ENCODE measurements at places on chromosomes 1 and 21. TPM values are rescaled to one million over a fixed set of nuclear protein-coding genes. Genes with fewer than 3 reads are reported as not detected.

DNA sequence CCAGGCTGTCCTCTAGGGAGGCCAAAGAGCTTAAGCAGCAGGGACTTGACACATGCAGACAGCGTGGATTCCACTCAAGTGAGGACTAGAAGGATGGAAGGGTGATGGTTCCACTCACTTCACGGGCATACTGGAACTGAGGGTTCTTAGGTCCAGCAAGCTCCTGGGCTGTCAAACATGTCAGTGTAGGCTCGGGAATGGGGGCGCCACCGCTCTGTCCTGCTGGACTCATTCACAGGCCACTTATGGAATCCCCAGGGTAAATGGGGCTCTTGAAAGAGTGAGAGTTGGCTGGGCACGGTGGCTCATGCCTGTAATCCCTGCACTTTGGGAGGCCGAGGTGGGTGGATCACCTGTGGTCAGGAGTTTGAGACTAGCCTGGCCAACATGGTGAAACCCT is 27.7 kb upstream of the CSF3R start:
- no peaks in the 10 kb centered on the region for H3K36me3 ChIP-seq
- H3K4me1 ChIP-seq: peaks cover 14% of the 10 kb centered on the region
- DNase-seq: no peak
- H3K27me3 ChIP-seq: peaks cover 6% of the 10 kb centered on the region
- no peak overlapping the region for H3K4me3 ChIP-seq

DNA sequence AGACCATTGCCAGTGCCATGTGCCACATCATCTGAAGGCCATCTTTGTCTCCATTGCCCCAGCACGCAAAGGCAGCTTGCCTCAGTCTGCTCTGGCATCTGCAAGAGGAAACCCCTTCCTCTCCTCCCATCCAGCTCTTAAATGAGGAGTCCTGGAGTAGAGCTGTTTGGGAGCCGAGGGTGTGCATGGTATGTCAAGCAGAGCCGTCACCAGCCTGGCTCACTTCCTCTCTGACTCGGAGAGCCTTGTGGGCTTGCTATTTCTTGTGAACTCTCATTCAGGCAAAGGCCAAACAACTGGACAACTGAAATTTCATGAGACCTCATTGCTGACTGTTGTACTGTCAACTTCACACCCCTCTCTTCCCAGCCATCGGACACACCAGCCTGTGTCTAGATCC is 143.9 kb downstream of the SIPA1L2 start:
- H3K4me1 ChIP-seq: no peaks in the 10 kb centered on the region
- H3K27ac ChIP-seq: no peak overlapping the region
- no peak overlapping the region for H3K4me3 ChIP-seq
- no peaks in the 10 kb centered on the region for H3K36me3 ChIP-seq
- DNase-seq: no peak
- no peaks in the 10 kb centered on the region for H3K27me3 ChIP-seq

- H3K4me1 ChIP-seq: peaks cover 28% of the 10 kb centered on the region
- no peak overlapping the region for H3K4me3 ChIP-seq
- peak; percentile 41 for DNase-seq
- no peaks in the 10 kb centered on the region for H3K36me3 ChIP-seq
Observed at GRCh38 chr1:21909787-21910503, 27.2 kb downstream of the HSPG2 start.

DNA sequence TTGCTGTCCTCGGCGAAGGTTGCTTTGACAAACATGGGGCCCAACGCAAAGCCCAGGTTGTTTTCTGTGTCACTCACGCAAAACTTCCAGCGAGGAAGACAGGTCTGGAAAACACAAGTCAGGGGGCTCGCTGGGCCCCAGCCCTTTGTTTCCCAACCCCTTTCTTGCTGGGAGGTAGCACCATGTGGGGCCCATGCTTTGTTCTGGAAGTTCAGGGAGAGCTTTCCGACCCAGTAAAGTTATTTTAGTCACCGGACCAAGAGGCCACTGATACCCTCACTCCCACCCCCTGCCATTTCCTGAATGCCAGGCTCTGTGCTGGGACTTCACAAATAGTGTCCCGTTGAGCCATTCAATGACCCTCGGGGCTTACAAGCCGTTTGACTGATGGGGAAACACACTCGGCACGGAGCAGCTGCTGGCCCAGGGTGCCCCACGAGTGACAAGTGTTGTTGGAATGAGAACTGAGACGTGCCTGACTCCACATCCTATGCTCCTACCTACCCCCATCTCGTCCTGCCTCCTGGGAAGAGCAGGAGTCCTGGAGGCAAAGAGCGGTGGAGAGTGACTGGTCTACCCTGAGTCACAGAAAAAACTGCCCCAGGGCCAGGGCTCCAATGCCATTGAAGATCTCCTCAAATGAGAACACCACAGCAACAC is 52.0 kb downstream of the ECE1 start:
- H3K27me3 ChIP-seq: no peaks in the 10 kb centered on the region
- H3K4me3 ChIP-seq: no peak overlapping the region
- DNase-seq: no peak
- no peak overlapping the region for H3K27ac ChIP-seq
- H3K36me3 ChIP-seq: peaks cover 52% of the 10 kb centered on the region
- H3K4me1 ChIP-seq: no peaks in the 10 kb centered on the region

- H3K36me3 ChIP-seq: no peaks in the 10 kb centered on the region
- no peak overlapping the region for H3K27ac ChIP-seq
- H3K4me1 ChIP-seq: no peaks in the 10 kb centered on the region
- no peak for DNase-seq
Observed at GRCh38 chr21:18460979-18461378, 57.4 kb upstream of the TMPRSS15 start.

DNA sequence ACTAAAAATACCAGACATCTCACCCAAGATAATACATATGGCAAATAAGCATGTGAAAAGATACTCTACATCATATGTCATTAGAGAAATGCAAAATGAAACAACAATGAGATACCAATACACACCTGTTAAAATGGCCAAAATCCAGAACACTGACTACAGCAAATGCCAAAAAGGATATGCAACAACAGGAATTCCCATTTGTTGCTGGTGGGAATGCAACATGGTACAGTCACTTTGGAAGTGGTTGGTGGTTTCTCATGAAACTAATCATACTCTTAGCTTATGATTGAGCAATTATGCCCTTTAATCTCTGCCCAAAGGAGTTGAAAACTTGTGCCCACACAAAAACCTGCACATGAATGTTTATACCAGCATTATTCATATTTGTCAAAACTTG is 6.4 kb upstream of the RGS2 start:
- H3K4me1 ChIP-seq: peaks cover 8% of the 10 kb centered on the region
- H3K4me3 ChIP-seq: no peak overlapping the region
- H3K27me3 ChIP-seq: peaks cover 7% of the 10 kb centered on the region
- H3K36me3 ChIP-seq: no peaks in the 10 kb centered on the region

GRCh38 chr21:44724926-44725325 is 13.6 kb upstream of the TSPEAR start:
- no peak for DNase-seq
- peaks cover 10% of the 10 kb centered on the region for H3K4me1 ChIP-seq
- peaks cover 3% of the 10 kb centered on the region for H3K36me3 ChIP-seq
- H3K4me3 ChIP-seq: no peak overlapping the region
- no peak overlapping the region for H3K27ac ChIP-seq
- peaks cover 36% of the 10 kb centered on the region for H3K27me3 ChIP-seq

DNA sequence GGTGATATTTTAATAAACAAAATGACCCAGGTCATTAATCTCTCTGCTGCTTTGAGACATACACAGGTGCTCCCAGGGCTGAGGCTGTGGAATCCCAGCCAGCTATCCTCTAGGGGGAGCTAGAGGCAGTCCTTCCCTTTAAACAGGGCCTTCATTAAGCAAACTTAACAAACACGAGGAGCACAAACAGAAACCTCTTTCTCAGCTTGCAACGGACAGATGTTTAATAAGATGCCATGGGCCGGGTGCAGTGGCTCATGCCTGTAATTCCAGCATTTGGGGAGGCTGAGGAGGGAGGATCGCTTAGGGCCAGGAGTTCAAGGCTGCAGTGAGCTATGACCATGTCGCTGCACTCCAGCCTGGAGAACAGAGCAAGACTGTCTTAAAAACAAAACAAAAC is 106.7 kb downstream of the HIVEP3 start:
- no peak overlapping the region for H3K4me3 ChIP-seq
- peaks cover 41% of the 10 kb centered on the region for H3K4me1 ChIP-seq
- H3K27ac ChIP-seq: peak overlapping the region; percentile 1
- peaks cover under 1% of the 10 kb centered on the region for H3K27me3 ChIP-seq
- no peaks in the 10 kb centered on the region for H3K36me3 ChIP-seq

GRCh38 chr1:163203561-163203960 is 845 bp upstream of the RGS5 start:
- H3K36me3 ChIP-seq: no peaks in the 10 kb centered on the region
- H3K27me3 ChIP-seq: no peaks in the 10 kb centered on the region
- no peaks in the 10 kb centered on the region for H3K4me1 ChIP-seq
- H3K4me3 ChIP-seq: no peak overlapping the region

GRCh38 chr1:19087737-19088594 is 122.1 kb downstream of the UBR4 start:
- peaks cover 18% of the 10 kb centered on the region for H3K4me1 ChIP-seq
- peaks cover 65% of the 10 kb centered on the region for H3K36me3 ChIP-seq
- no peak for DNase-seq
- H3K27ac ChIP-seq: no peak overlapping the region
- no peak overlapping the region for H3K4me3 ChIP-seq
- H3K27me3 ChIP-seq: no peaks in the 10 kb centered on the region

DNA sequence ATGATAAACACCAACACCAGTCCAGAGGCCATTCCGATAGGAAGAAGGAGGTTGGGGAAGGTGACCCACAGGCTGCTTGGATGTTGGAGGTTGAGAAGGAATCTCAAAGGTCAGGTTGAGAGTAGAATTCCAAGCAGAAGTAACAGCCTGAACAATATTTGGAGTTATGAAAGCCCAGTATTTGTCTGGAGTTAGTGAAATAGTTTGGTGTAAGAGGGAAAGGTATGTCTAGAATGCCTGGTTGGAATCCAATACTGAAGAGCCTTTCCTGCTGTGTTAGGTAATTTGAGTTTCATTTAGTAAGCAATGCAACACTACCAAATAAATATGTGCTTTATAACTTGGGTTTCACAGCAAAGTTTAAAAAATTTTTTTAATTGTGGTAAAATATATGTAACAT is 70.5 kb upstream of the MCOLN3 start:
- no peak overlapping the region for H3K27ac ChIP-seq
- H3K4me3 ChIP-seq: no peak overlapping the region
- H3K27me3 ChIP-seq: peaks cover 18% of the 10 kb centered on the region
- DNase-seq: no peak
- no peaks in the 10 kb centered on the region for H3K36me3 ChIP-seq
- H3K4me1 ChIP-seq: peaks cover 5% of the 10 kb centered on the region

GRCh38 chr1:27760426-27760825 is 12.6 kb upstream of the STX12 start:
- no peak overlapping the region for H3K27ac ChIP-seq
- H3K36me3 ChIP-seq: peaks cover 19% of the 10 kb centered on the region
- no peak overlapping the region for H3K4me3 ChIP-seq
- DNase-seq: no peak
- no peaks in the 10 kb centered on the region for H3K27me3 ChIP-seq
- no peaks in the 10 kb centered on the region for H3K4me1 ChIP-seq

DNA sequence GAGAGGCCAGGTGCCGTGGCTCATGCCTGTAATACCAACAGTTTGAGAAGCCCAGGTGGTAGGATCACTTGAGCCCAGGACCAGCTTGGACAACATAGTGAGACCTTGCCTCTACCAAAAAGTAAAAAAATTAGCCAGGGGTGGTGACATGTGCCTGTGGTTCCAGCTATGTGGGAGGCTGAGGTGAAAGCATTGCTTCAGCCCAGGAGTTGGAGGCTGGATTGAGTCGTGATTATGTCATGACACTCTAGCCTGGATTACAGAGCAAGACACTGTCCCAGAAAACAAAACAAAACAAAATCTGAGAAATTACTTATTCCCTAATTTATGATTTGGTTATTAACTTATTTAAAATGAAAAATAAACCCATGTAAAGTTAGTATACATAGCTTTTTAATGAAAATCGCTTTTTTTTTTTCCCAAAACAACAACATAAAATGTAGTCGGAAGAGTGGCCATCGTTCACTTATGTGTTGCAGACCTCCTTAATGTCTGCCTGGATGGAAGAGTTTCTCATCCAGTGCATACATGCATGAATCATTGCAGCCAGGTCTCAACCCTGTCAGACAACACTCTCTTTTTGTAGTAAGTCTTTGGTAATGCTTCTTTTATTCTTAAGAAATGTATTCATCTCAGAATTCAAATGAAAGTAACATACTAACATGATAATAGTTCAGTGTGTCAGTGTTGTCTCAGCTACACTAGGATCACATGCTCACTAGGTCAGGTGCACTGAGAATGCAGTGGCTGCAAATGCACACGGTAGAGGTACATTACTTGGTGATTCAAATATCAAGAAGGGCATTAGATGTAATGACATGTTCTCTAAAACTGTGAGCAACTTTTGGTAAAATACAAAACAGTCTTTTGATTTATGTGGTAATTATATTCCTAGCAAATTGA is 28.0 kb downstream of the ITSN1 start:
- no peaks in the 10 kb centered on the region for H3K27me3 ChIP-seq
- H3K4me3 ChIP-seq: no peak overlapping the region
- no peak overlapping the region for H3K27ac ChIP-seq
- DNase-seq: no peak
- no peaks in the 10 kb centered on the region for H3K4me1 ChIP-seq

- H3K36me3 ChIP-seq: no peaks in the 10 kb centered on the region
- peaks cover 5% of the 10 kb centered on the region for H3K4me1 ChIP-seq
- no peak overlapping the region for H3K27ac ChIP-seq
- H3K4me3 ChIP-seq: no peak overlapping the region
Observed at GRCh38 chr1:218365226-218365999, 20.3 kb downstream of the TGFB2 start.

- no peak overlapping the region for H3K27ac ChIP-seq
- H3K36me3 ChIP-seq: no peaks in the 10 kb centered on the region
- H3K27me3 ChIP-seq: no peaks in the 10 kb centered on the region
- H3K4me1 ChIP-seq: no peaks in the 10 kb centered on the region
- H3K4me3 ChIP-seq: no peak overlapping the region
- no peak for DNase-seq
Observed at GRCh38 chr1:240114222-240114621, 22.5 kb downstream of the FMN2 start.

- H3K36me3 ChIP-seq: no peaks in the 10 kb centered on the region
- no peaks in the 10 kb centered on the region for H3K27me3 ChIP-seq
- H3K27ac ChIP-seq: no peak overlapping the region
- no peak for DNase-seq
- no peak overlapping the region for H3K4me3 ChIP-seq
- H3K4me1 ChIP-seq: no peaks in the 10 kb centered on the region
Observed at GRCh38 chr1:220726634-220727033, 21.5 kb upstream of the MTARC2 start.

DNA sequence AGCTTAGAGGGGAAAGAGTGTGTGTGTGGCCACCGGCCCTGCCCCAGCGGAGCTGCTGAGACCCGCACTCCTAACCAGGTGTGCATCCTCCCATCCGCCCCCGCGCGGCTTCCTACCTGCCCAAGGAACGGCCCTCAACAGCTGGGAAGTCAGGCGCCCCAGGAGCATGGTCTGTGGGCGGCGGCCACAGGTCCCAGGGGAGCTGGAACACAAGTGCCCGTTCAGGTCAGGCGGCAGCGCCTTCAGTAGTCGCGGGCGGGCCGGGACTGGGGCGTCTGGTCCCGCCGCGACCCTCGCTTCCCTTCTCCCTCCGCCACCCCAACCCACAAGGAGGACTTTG is 448 bp downstream of the AURKAIP1 start:
- no peaks in the 10 kb centered on the region for H3K27me3 ChIP-seq
- no peak for DNase-seq
- peak overlapping the region; percentile 90 for H3K4me3 ChIP-seq
- H3K27ac ChIP-seq: peak overlapping the region; percentile 98

Gene LDLRAP1
- total RNA-seq: 30.7 TPM

Gene TPTE
- not detected for total RNA-seq

Gene C8B
- total RNA-seq: not detected

Gene OR10J1
- total RNA-seq: not detected

Gene OLIG1
- not detected for total RNA-seq

Gene HLX
- not detected for total RNA-seq

Gene CD1E
- total RNA-seq: not detected
